CD4-positive, alpha-beta T cell treated with Interleukin-10 for 1 hour (primary cell): ENCODE measurements at places on chromosomes 11 and 22.

GRCh38 chr11:64742889-64743590, 902 bp downstream of the RASGRP2 start:
- DNase-seq, result peak; percentile 78

GRCh38 chr11:75508051-75508561, 17.6 kb downstream of the GDPD5 start:
- peak; percentile 80 for DNase-seq

DNA sequence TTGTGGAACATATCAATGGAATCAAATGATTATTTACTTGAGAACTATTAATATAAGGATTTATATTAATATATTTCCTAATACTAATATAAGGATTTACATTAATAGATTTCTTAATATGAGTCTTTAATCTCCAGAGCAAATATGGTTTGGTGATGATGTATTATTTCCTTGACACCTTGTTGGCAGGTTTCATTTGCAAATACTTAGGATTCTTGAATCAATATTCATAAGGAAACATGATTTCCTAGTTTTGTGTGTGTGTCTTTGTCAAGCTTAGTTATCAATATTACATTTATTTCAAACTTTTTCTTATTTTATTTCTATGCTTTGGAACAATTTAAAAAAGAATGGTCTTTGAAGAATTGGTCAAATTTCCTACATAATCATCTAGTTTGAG, 138.5 kb downstream of the RAB38 start:
- DNase-seq, result no peak

DNA sequence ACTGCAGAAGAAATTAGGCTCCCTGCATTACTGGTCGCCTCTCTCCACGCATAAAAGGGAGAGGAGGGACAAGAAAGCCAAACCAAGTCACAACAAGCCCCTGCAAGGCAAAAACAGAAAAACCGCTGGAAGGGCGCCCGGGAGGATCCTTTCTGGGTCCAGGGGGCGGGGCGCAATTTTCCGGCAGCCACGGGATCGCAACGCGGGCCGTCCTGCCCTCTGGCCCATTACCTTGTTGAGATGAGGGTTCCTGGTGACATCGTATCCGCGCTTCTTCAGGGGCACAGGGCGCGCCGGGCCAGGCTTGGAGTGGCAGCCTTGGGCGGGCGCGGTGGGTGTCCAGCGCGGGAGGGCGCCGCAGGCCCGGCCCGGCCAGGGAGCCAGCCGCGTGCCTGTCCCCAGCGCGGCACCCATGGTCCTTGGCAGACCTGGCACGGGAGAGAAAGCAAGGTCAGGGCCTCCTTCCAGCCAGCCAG, 847 bp downstream of the ME3 start:
- peak; percentile 2 for DNase-seq

DNA sequence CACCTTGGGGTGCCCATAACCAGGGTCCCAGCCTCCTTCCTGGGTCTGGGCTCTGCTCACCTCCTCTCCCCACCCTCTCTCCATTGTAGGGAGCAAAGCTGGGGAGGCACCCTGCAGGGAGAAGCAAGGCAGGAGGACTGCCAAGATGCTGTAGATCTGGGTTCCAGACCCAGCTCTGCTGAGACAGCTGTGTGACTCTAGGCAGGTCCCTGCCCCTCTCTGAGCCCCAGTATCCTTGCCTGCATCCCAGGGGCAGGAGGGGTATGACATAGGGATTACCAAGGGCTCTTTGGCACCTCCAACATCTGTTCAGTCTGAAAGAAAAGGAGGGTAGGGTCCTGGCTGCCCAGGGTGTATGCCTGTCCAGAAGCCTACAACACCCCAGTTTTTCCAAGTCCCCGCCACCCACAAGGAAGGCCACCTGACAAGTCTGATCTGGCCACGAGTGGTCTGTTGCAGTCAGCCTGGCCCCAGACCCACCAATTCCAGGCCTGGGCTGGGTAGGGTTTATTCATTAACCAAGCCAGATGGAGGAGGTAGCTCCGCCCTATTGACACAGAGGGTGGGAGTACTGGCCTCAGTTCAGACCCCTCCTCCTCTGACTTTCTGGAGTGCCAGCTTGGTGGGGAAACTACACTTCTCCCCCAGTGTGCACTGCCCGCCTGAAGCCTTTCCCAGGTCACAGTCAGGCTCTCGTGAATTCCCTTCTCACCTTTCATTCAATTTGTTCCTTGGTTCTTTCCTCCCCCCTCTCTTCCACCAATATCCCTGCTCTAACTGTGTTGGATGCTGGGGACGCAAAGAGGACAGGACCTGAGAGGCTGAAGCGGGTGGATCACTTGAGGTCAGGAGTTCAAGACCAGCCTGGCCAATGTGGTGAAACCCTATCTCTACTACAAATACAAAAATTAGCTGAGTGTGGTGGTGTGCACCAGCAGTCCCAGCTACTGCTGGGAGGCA, 15.0 kb downstream of the STARD10 start:
- no peak for DNase-seq

DNA sequence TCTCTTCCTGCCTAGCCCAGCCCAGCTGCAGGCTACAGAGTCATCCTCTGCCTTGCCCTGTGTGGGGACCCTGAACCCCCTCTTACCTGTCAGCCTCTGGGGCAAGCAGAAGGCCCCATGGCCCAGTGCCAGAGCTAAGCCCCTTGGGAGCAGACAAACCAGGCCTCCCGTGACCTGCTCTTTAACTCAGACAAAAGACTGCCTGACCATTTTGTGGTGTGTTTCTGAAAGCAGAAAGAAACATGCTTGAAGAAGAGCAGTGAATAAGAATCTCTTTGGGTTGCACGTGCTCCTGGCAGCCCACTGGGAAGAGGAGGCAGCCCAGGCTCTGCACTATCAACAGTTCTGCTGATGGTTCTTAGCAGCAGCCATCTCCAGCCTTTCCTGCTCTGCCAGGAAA, 118.6 kb downstream of the GRIK4 start:
- no peak for DNase-seq

- no peak for DNase-seq
These were observed 1182.5 kb downstream of the TBC1D22A start for GRCh38 chr22:47944941-47945340.

DNA sequence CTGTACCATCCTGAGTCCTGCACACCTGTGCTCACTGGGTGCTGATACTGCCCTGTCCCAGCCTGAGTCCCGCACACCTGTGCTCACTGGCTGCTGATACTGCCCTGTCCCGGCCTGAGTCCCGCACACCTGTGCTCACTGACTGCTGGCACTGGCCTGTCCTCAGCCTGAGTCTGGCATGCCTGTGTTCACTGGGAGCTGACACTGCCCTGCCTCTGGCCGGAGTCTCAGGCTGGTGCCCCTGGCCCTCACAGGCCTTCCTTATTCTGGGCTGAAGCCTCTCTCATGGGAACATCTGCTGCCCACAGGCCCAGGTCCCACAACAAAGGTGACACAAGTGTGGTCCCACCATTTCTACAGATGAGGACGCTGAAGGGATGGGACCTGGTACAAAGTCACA, 115.1 kb downstream of the MPPED1 start:
- no peak for DNase-seq

GRCh38 chr11:8062781-8063257, 18.2 kb upstream of the TUB start:
- DNase-seq, result no peak

DNA sequence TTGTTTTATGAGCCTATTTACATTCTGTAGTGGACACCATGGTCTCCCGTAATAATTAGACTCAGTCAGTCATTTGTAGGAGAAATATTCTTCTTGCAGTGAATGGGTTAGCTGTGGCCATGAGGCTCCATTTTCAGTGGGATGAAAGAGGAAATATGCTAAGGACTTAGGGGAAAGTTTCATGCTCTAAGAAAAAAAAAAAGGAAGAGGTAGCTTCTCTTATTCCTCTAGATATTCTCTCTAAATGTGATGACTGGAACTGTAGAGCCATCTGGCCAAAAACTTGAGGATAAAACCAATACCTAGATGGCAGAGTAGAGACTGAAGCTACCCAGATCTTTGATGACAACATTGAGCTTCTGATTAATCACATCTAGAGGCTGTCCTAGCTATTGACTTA, 75.8 kb upstream of the SESN3 start:
- DNase-seq, result no peak

GRCh38 chr11:93700830-93701229, 39.3 kb downstream of the CEP295 start:
- no peak for DNase-seq

GRCh38 chr11:134069426-134070341, 812 bp downstream of the JAM3 start:
- DNase-seq, result no peak

GRCh38 chr11:72816404-72816990, 2.3 kb downstream of the ATG16L2 start:
- DNase-seq, result no peak

DNA sequence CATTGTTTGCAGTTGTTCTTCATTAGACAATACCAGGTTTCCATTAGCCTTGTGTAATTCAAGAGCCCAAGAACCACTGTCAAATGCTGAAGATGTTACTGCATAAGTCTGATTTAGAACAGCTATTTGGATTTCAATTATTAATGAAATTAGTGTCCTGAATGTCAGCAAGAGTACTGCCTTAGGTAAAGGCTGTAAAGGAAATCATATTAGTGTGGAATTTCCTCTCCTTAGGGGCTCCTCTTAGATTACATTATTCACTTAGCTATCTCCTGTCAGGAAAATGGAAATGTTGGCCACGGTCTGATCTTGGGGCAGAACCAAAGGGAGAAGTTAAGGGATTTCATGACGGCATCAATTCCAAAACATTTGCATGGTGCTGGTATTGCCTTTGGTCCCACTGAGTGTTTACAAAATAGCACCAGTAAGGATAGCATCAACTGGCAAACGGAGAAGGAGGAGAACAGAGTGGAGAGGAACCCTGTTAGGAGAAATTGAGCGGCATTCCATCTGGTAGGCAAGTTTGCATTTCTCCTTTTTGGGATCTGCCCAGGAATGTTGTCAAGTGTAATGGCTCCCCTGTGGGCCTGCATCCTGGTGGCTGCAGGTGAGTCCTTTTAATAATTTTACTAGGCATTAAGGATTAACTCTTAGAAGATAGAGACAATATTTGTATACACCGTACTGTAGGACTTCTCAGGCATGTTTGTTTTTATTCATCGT, at the start of gene HTR3B:
Gene HTR3B (plus strand): TSS at position 418 of the 723 bp plus-strand sequence. CDS start 138 bp downstream, at position 556.
- no peak for DNase-seq

DNA sequence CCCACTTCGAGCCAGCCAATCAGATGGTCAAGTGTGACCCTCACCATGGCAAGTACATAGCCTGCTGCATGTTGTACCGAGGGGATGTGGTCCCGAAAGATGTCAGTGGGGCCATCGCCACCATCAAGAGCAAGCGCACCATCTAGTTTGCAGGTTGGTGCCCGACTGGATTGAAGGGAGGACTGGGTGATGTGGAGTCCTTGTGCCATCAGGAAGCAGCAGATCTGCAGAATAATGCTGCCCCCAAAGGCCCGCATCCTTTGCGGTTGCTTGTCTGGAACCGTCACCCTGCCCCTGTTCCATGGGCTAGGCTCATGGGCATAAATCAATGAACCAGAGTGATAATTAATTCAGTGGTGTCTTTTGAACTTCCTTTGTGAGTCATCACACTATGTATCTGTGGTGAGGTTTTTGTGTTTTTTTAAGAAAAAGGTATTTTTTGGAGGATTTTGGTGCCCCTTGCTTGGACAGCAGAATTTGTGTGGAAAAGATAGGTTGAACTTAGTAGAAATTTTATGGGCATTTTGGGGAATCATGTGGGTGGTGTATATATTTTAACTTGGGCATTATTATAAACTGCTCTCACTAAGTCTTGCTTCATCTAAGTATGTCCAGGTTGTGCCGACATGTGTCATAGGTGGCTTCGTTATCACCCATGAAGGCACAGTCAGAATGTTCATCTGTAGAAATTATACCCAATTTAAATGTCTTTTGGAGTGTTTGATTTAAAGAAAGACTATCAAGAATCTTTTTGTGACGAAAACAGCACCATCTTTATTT, 22.3 kb downstream of the LRRC74B start:
- no peak for DNase-seq

GRCh38 chr11:71272161-71272560, 19.8 kb upstream of the SHANK2 start:
- DNase-seq, result no peak

- no peak for DNase-seq
These were observed 28.9 kb downstream of the CARD18 start for GRCh38 chr11:105110688-105111030.

DNA sequence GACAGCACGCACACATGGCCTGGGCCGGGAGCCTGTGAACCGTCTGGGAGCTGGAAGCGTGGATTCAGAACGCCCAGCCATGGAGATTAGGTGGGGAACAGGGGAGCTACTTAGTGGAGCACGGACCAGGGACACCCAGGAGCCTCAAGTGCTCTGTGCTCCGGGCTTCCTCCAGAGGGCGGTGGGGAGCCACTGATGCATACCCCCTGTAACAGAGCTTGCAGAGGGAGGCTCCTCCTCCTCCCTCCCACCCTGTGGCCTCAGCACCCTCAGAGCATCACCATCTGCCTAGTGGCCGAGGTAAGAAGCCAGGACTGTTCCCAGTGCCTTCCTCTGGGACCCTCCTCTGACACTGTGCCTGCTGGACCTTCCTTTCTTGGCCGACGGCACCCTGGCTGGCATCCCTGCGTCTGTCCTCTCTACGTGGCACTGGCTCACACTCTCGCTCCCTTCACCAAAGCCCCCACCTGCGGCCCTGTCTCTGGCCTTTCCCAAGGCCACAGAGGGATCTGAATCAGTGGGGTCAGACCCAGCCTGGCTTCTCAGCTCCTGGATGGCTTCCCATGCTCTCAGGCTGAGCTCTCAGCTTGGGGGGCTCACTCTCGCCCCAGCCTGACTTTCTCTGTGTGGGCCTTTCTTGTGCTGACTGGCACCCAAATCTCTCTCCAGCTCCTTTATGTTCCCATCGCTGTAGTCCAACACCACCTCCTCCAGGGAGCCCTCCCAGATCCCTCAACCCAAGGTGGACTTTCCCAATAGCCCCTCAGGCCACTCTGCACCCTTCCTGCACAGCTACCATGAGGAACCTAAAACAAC, 780.9 kb downstream of the BRD1 start:
- peak; percentile 2 for DNase-seq

GRCh38 chr11:9803685-9804418, 140.0 kb downstream of the SWAP70 start:
- DNase-seq, result no peak

GRCh38 chr11:68575025-68575665, 109.2 kb upstream of the GAL start:
- no peak for DNase-seq

- no peak for DNase-seq
These were observed 1.4 kb downstream of the KDM2A start for GRCh38 chr11:67120456-67120855.

DNA sequence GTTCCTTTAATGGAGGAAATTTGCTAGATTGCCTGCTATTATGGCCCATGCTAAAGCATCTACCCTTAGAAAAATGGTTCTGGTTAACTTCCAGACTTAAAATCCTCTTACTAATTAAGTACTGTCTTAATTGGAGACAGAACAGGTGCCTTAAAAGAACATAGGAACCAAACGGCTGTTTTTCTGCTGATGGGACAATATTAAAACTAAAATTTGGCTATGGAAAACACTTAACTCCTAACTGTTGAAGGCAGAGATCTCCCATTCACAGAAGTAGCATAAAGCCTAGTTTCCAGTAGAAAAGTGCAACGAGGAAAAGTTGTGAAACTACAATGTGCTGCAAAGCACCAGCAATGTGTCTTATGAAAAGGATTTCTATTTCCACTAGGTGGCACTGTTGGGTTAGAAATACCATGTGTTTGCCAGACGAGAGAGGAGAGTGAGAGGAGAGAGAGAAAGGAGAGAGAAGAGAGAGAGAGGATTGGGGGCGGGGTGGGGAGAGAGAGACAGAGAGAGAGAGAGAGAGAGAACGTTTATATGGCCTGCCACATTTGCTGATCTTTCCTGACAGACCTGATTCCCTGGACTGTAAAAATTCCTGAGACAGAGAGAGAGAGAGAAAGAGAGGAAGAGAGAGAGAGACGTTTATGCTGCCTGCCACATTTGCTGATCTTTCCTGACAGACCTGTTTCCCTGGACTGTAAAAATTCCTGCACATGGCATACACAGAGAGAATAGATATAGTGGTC, 51.5 kb downstream of the FAM181B start:
- DNase-seq, result peak; percentile 57
